ENCODE measurements at places on chromosomes 4 and X. TPM values are rescaled to one million over a fixed set of nuclear protein-coding genes. Genes with fewer than 3 reads are reported as not detected.

The CLDN2 gene
- total RNA-seq, result not detected

- no peak for DNase-seq
Measured at GRCh38 chrX:72641611-72642010, 69.0 kb upstream of the HDAC8 start.

- no peak for DNase-seq
Measured at GRCh38 chr4:117893207-117893606, 141.1 kb upstream of the NDST3 start.

DNA sequence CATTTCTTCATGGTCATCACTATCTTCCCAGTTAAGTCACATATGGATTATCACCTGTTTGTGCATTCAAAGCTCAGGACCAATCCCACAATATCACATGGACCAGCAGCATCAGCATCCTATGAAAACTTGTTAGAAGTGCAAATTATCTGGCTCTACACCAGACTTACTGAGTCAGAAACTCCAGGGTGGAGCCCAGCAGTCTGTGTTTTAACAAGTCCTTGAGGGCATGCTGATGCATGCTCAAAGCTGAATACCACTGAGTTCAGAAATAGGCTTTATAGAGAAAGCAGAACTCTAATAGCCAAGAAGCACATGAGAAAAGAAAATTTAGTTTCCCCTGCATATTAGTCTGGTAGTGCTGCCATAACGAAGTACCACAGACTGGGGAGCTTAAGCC, 62.4 kb upstream of the GABRQ start:
- DNase-seq, result no peak

The IGSF1 gene
- total RNA-seq, result 0.05 TPM

The CYLC1 gene
- total RNA-seq, result not detected

The CTAG2 gene
- 1.0 TPM for total RNA-seq

DNA sequence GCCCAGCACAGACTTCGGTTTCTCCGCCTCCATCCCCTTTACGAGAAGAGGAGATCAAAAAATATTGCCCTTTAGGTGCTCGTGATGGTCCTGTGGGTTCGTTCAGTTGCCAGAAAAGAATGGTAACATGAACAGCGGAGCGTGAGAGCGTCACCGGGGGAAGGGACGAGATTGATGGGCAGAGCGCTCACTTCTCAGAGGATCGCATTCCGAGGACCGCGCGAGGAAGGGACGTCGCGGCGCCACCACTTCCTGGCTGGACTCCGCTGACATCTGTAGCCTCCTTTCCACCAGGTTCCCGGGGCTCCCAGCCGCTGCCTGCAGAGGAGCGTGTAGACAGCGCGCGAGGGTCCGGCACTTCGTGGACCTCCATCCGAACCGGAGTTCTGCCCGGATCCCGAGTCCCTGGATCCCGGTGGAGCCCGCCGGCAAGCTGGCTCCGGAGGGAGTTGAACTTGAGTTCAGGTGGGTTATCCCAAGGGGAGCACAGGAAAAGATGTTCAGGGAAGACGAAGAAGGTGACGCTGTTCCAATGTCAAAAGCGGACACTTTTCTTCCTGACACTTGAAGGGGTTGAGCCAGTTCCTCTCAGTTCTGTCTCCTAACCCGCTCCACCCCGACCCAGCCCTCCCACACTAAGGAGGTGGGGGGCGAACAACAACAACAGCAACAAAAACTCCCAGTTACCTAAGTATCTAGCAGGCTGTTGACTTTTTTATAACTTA, 484 bp downstream of the GALNTL6 start:
- DNase-seq, result peak; percentile 26

DNA sequence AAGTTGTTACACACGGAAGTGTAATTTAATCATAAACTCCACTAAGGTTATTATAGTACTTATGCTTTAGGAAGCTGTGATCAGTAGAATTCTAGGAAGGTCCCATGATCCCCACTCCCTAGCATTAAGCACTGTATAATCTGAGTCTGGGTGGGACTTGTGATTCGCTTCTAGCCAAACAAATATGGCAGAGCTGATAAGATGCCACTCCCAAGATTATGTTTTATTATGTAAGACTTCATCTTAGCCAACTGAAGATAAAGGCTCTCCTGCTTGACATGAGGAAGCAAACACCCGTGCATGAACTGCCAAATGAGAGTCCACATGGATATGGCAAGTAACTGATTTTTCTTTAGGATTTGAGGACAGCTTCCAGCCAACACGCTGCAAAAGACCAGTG, 186.4 kb upstream of the NDST3 start:
- DNase-seq, result no peak

The WAS gene
- 0.42 TPM for total RNA-seq

DNA sequence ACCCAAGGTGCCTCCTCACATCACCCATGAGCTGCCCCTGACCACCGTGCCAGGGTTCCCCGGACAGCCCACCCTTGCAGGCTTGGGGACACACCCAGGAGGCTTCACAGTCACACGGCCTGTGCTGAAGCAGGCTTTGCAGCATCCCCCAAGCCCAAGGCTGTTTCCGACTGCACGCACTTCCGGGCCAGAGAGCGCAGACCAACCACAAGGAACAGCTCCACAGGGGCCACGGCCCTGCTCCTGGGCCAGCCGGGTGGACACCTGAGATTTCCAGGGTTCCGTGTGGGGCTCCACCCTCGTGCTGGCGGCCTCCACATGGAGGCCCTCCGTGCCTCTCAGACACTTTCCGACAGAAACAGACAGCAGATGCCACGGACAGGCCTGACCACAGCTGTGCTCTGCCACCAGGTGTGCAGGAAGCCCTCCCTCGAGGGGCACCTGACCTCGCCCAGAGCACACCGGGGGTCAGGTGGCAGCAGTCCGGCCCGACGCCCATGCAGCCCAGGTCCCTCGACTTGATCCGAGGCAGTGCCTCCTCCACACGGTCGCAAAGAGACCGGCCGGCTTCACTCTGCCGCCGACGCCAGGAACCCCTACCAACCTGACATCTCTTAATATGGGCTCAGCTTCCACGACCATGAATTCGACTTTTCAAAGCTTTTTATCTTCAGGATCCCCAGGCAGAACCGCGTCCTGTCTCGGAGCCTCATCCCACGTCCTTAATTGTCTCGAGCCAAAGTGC, 8.0 kb downstream of the CTBP1 start:
- no peak for DNase-seq

The TRIM2 gene
- 131 TPM for total RNA-seq

- no peak for DNase-seq
Measured at GRCh38 chr4:114052227-114052626, 72.8 kb upstream of the ARSJ start.
